Glutamatergic neuron (in vitro differentiated cells): ENCODE measurements at places on chromosomes 11 and 22. TPM values are rescaled to one million over a fixed set of nuclear protein-coding genes. Genes with fewer than 3 reads are reported as not detected.
A peak's percentile ranks its signal among the peaks of the same experiment; 100 is the strongest.

The CCDC157 gene
- total RNA-seq = 6.2 TPM

The EIF3L gene
- total RNA-seq = 526 TPM

The OR4S1 gene
- not detected for total RNA-seq

The OR4A16 gene
- total RNA-seq = not detected

The C11orf52 gene
- total RNA-seq = not detected

The CNGA4 gene
- not detected for total RNA-seq

The OR6A2 gene
- total RNA-seq = 0.56 TPM

The TEX54 gene
- total RNA-seq = 1.0 TPM

The TREH gene
- not detected for total RNA-seq

The BATF2 gene
- not detected for total RNA-seq

The TRIM48 gene
- total RNA-seq = not detected

The RASGRP2 gene
- total RNA-seq = 2.9 TPM

The TMEM191B gene
- 42.7 TPM for total RNA-seq

The DNAJB7 gene
- not detected for total RNA-seq

The C22orf42 gene
- not detected for total RNA-seq

GRCh38 chr11:824942-825341, 2.8 kb upstream of the CRACR2B start:
- peak; percentile 15 for DNase-seq

GRCh38 chr11:125952973-125953372, 7.1 kb downstream of the VSIG10L2 start:
- no peak for DNase-seq

DNA sequence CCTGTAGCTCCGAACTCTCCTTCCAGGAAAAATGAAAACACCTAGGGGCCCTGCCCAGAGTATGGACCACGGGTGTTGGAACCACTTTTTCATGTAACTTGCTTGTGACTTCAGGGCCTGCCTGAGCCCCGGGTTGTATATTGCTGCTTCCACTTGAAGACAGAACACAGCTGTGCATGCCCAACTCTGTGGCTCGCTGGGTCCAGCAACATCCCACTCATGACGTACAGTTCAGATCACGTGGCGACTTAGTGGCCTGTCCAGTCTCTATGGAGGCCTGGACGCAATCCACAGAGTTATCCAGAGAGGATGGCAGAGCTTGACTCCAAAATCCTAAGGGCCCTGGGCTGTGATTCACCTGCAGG, 6.8 kb downstream of the C11orf21 start:
- DNase-seq = no peak

DNA sequence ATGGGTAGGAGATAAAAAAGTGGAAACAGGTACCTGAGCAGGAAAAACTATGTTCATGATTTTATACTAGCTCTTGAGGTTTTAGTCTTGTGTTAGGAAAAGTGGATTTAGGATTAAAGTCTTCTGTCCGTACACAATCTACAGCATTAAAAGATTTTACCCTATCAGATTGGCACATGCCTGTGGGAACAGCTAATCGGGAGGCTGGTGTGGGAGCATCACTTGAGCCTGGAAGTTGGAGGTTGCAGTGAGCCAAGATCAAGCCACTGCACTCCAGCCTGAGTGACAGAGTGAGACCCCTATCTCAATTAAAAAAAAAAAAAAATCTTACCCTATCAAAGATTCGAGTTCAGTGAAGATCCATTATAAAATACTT, 12.2 kb upstream of the CRKL start:
- no peak for DNase-seq

- DNase-seq = no peak
These were observed 47.6 kb downstream of the LIF start for GRCh38 chr22:30198921-30199320.

- no peak for DNase-seq
These were observed 1879.0 kb upstream of the RAG2 start for GRCh38 chr11:38476808-38477575.

- DNase-seq = no peak
These were observed 11.9 kb downstream of the ZNF202 start for GRCh38 chr11:123729602-123730001.

GRCh38 chr22:40719599-40719998, 40.3 kb downstream of the MCHR1 start:
- DNase-seq = no peak

GRCh38 chr11:44977493-44977984, 26.9 kb upstream of the TP53I11 start:
- DNase-seq = no peak

DNA sequence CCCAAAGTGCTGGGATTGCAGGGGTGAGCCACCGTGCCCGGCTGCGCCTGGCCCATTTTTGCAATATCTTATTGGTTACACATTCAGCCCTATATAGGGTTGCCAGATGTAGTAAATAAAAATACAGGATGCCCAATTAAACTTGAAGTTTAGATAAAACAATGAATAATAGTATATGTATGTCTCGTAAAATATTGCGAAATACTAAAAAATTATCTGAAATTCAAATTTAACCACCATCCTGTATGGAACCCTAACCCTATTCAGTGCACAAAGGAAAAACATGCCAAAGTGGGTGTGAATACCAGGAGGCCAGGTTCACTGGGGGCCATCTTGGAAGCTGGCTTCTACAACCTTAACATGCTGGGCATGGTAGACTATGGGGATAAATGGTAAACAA, 5.2 kb upstream of the TFIP11 start:
- DNase-seq = no peak

DNA sequence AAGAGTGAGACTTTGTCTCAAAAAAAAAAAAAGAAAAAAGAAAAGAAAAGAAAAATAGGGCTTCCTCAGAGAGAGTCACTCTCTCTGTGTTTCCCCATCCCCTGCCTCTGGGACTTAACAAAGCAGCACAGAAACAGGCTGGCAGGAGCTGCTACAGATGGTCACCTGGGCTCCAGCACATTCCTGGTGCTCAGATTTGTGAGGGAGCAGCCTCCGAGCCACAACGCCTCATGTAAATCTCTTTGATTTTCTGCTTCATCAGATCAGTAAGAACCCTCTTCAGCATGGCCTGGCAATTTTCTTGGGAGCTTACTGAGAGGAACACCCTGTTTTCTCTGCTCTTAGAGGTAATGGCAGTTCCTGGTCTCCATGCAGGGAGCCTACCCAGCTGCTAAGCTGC, 15.2 kb upstream of the LDHA start:
- no peak for DNase-seq

DNA sequence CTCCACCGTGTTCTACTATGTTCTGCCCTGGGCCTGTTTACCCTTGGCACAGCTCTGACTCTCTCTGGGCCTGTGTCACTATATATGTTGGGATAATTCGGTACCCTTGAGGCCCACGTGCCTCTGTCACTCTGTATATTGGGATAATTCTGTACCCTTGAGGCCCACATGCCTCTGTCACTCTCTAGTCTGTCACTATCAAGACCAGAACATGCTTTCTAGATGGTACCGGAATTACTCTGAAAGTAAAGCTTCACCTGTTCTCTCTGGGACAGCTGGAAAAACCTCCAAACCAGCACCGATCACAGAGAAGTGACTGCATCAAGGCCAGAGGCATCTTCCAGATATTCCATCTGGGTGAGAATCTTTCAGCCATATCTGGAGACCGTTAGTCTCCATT, 9.3 kb upstream of the FCHSD2 start:
- DNase-seq = no peak

- DNase-seq = no peak
These were observed 3.3 kb downstream of the RAB6A start for GRCh38 chr11:73757598-73757997.

- no peak for DNase-seq
These were observed 142.7 kb downstream of the FBXO7 start for GRCh38 chr22:32617271-32617670.

DNA sequence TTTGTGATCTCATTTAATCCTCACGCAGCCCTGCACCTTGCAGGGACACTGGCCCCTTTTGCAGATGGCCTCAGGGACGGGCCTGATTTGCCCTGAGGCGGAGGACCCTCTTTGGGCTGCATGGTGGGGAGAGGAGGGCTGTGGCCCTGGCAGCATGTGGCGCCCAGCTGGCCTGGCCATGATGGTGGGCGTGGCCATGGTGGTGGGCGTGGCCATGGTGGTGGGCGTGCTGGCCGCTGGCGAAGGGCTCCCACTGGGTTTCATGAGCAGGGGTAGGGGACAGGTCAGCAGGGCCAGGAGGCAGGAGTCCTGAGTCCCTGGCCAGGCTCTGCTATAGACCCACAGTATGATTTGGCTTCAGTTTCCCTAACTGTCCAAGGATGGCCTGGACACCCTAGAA, 13.1 kb downstream of the WNT11 start:
- no peak for DNase-seq
